NCI-H2171 treated with DMSO at 0.1 percent for 48 hours (cell line): ENCODE measurements at places on chromosomes 11 and 22.

- DNase-seq = no peak
Observed at GRCh38 chr11:104876861-104877431, 21.3 kb downstream of the CASP12 start.

DNA sequence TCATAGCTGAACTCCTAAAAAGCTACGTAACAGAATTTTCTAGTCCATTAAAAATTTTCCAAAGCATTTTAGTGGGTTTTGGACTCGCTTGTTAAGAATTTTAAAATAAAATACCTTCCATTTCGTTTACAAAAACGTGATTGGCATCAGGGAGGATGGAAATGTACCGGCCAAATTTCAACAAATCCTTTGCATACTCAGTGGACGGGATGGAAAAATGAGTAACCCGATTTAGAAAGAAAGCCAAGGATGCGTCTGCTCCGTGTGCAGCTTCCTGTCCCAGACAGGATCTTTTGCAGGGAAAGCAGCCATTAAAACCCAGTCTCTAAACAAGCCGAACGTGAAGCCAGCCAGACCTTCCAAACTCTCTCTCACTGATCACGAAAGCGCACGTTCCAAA lies 15.6 kb downstream of the TMEM184B start:
- DNase-seq = no peak

DNA sequence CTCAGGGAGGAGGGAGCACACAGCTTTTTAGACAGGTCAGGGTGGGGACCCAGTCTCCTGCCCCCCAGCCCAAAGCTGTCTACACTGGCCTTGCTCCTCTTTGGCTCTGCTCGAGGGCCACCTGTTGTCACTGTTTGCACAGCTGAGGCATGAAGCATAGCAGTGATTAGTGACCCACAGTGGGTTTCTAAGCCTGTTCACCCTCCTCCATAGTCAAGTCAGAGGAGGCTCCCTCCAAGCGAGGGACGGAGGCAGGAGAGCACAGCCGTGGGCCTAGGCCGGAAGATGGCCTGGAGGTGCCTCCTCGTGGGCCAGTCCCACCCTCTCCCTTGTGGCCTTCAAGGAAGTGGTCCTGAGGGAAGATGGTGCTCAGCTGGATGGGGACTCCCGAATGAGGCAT lies 241.1 kb downstream of the GRIK4 start:
- DNase-seq = no peak

GRCh38 chr11:14323118-14323676 lies 35.8 kb downstream of the RRAS2 start:
- DNase-seq = no peak

DNA sequence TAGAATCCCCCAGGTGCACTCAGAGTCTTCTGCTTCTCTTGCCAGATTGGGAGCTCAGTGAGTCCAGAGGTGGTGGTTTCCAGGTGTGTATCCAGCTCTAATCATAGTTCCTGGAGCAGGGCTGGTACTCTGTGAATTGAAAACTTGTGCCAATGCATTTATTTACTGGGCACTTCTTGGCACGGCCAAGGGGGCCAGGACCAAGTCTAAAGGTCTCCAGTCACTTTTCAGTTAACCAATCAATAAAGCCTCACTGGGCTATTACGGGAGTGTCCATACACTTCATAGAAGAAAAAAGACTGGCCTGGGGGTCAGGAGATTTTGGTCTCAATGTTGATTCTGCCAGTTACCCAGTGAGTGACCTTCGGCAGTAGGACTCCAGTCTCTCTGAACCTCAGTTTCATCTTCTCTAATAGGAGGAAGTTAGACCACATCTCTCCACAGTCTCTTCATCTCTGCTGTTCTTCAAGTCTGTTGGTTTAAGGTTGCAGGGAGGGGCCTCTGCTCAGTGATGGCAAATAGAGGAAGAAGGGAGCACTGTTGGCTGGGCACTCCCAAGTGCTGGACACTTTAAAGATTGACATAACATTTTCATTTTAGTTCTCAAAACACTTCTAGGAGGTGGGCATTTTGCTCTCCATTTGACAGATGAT lies 188.5 kb upstream of the E2F8 start:
- DNase-seq = no peak

DNA sequence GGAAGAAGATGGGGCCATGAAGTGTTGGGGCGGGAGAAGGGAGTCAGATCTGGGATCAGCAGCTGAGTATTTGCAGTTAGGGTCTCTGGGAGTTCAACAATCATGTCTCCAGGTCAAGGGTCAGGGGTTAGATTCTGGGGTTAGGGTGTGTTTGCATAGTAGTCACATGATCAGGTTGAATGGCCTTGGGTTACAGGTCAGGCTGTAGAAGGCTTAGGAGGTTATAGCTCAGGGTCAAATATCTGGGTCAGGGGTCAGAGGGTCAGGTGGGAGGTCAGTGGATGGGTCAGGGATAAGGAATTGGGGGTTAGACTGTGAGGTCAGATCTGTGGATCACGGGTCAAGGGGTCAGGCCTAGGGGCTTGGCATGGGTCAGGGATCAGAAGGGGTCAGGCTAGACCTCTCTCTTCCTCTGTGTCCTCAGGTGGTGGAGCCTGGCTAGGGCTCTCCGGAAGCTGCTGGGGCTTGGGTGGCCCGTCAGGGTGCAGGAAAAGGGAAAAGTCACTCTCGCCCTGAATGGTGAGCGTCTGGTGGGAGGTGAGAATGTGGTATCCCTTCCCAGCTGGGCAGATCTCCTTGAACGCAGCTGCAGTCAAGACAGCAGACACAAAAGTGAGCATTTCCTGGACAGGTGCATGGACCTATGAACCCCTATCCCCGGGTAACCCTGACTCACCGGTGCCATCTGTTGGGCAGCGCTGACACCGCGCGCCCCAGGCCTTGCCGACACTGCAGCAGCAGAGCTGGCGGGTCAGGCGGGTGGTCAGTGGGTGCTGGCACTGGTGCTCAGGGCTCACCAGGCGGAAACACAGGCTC lies 6.4 kb downstream of the LTBP3 start:
- peak; percentile 42 for DNase-seq

GRCh38 chr11:105177658-105178057 lies 38.1 kb upstream of the CARD18 start:
- DNase-seq = no peak

DNA sequence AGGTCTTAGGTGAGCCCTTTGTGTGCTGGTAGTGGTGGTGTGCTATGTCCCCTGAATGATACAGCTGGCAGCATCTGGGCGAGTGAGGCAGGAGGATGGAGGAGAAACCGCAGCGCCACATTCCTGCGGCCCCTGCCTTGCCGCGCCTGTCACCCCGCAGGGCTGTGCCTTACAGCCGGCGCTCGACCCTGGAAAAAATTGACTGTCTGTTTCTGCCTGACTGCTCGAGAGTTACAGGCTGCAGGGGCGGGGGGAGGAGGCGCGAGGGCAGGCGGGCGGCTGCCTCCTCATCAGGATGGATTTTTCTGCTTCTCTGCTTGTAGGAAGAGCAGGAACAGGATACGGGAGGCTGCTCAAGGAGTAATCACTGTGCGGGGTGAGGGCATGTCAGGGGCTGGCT lies 443.4 kb downstream of the MIAT start:
- DNase-seq = peak; percentile 91

DNA sequence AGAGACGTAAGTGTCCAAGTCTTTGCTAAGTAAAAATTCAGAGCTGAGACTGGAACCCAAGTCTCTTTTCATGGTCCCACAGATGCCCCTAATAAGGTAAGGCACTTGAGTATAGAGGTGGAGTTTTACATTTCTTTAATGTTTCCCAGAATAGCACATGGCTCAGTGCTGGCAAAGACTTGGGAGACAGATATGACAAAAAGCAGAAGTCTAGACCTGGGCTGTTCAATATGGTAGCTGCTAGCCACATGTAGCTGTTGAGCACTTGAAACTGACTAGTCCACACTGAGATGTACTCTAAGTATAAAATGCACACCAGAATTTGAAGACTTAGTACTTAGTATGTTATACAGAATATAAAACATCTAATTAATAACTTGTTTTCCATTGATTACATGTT lies 17.6 kb downstream of the VSTM5 start:
- DNase-seq = no peak
